HS-5 (cell line): ENCODE measurements at places on chromosomes 7 and 10.

GRCh38 chr7:86908948-86909347 is 150.5 kb downstream of the ELAPOR2 start:
- no peak for DNase-seq

DNA sequence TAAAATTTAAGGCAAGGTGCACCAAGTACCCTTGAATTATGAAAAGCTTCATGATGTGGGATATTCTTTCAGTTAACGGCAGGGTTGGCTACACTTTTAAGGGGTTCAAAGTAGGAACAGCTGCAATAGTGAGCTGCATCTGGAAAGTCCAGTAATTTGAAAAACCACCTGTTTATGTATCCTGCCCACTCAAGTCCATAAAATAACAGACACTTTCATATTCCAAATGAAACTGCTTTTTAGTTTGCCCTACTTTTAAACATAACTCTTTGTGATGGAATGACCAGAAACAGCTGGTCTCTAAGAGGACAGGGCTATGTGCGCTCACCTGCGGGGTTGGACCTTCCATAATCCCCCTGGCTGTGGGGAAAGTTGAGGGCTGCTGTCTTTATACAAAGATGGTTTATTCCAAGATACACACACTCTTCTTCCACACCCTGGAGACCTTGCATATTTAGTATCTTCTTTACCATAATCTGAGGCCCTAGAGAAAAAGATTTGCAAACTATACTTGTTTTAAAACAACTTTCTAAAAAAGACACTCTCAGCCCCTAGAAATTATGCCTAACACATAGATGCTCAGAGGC is 7.4 kb downstream of the CAV1 start:
- no peak for DNase-seq

- DNase-seq, result no peak
Observed at GRCh38 chr7:120856621-120857352, 1.2 kb downstream of the TSPAN12 start.

- DNase-seq, result no peak
Observed at GRCh38 chr10:50928190-50928552, 42.7 kb upstream of the A1CF start.

- DNase-seq, result no peak
Observed at GRCh38 chr7:1237704-1238255, 5.1 kb downstream of the UNCX start.

GRCh38 chr7:105389088-105389650 is 448 bp upstream of the SRPK2 start:
- DNase-seq, result no peak

DNA sequence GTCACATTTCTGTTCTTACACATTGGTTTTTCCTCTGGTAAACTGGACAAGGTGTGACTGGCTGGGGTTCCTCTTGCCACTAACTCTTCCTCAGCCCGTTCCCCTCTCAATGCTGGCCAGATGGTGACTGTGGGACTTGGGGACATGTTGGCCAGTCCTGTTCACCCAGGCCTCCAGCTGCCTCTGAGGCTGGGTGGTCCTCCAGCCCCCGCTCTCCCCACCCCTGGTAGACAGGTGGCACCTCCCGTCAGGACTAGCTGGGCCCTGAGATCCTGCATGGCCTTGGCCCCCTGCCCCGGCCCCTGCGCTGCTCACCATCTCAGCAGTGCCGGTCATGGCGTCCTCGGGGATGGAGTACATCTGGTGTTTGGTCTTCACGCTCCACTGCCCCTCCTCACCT is 10.8 kb upstream of the MYL7 start:
- no peak for DNase-seq

GRCh38 chr7:88226886-88227516 is 7.2 kb upstream of the SRI start:
- peak; percentile 92 for DNase-seq

- DNase-seq, result no peak
Observed at GRCh38 chr10:6230315-6230714, 27.6 kb downstream of the PFKFB3 start.

GRCh38 chr10:112137154-112137987 is 46.2 kb downstream of the GPAM start:
- DNase-seq, result peak; percentile 30

DNA sequence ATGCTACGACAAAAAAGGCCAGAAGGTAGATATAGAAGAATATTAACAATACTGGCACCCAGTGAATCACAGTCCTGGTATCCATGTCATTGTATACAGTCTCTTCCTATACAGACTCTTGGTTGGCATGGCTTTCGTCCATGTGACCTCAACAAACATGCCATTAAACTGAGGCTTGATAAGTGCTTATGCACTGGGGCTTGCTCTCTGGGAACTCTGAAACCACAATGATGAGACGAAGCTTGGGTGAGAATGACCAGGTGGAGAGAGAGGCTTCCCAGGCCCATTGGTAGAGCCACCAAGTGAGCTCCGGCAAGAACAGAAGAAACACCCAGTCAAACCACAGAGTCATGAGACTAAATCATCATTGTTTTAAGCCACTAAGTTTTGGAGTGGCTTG is 33.2 kb downstream of the PNPLA8 start:
- DNase-seq, result no peak

DNA sequence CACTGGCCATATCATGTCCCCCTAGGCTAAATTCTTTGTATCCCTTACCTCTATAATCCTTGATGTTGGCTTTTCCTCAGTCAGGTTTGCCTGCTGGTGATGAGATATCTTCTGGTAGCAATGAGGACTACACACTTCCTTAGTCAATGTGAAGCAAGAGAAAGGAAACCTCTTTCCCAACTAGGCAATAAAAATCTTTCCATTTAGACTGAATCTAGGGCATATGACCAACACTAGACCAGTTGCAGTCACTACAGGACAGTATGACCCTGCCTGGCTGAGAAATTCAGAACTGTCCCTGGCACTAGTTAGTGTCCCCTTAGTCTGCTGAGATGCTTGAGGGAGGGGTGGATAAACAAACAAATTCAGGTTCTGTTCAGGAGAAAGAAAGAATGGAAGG is 142.6 kb downstream of the RNLS start:
- no peak for DNase-seq

- DNase-seq, result no peak
Observed at GRCh38 chr10:1356349-1356748, 300.2 kb downstream of the WDR37 start.

GRCh38 chr7:73820013-73820412 is 10.8 kb upstream of the CLDN4 start:
- no peak for DNase-seq

DNA sequence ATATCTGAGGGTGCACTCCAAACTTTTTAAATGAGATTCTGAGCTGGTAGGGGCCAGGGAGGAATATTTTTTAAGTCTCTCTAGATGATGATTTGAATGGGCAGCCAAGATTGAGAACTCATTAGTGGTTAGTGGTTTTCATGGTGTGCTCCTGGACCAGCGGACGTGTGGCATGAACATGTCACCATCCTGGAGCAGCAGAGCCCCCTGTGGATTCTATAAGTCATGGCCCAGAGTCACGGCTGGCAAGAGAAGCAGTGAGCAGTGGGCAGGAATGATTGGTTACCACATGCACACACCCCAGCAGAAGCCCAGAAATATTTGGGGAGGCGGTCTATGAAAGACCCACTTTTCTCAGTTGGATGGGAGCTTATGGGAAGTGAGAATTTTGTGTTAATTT is 21.2 kb upstream of the UCN3 start:
- no peak for DNase-seq

GRCh38 chr7:6226194-6226799 is 46.1 kb downstream of the CYTH3 start:
- peak; percentile 84 for DNase-seq

GRCh38 chr10:93816123-93816747 is 58.5 kb downstream of the LGI1 start:
- DNase-seq, result no peak

GRCh38 chr10:7986851-7987250 is 67.6 kb upstream of the GATA3 start:
- DNase-seq, result no peak

- DNase-seq, result no peak
Observed at GRCh38 chr7:141600168-141601006, 49.2 kb downstream of the AGK start.

GRCh38 chr7:72272479-72272878 is 139.7 kb downstream of the CALN1 start:
- DNase-seq, result no peak

- no peak for DNase-seq
Observed at GRCh38 chr10:29465384-29465783, 169.4 kb downstream of the SVIL start.

GRCh38 chr7:121714559-121715303 is 158.2 kb upstream of the PTPRZ1 start:
- DNase-seq, result no peak

- no peak for DNase-seq
Observed at GRCh38 chr7:28301148-28301641, 111.1 kb upstream of the CREB5 start.

- no peak for DNase-seq
Observed at GRCh38 chr10:95987685-95988426, 55.5 kb upstream of the CCNJ start.

GRCh38 chr7:103919272-103919868 is 70.1 kb downstream of the RELN start:
- no peak for DNase-seq

DNA sequence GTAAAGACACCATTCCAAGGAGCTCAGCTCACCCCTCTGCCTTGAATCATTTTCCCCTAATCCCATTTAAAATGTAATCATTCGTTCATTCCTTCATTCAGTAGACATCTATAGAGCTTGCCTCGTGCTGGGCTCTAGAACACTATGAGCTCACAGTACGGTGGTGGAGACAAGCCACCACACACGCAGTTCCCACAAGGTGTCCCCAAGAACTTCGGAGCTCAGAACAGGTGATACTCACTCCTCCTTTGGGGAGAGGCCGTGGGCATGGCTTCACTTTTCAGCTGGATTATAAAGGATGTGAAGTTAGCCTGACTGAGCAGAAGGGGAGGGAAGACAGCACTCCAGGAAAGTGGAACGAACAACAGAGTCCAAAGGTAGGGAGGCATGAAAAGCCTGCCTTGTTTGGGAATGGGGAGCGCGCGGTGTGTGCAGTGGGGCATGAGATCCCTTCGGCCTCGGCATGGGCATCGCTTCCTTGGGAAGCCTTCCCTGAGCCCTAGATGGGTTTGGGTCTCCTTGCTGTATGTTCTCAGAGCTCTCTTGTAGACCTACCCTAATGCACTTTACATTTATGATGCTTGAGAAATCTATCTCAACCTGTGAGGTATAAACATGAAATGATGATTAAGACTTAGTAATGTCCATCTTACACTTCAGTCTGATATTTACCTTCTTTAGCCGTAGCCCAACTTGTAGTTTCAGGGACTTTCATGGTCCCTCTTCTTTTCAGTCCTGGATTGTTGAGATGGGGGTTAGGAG is 809 bp upstream of the OGA start:
- DNase-seq, result no peak

GRCh38 chr10:97058521-97058920 is 127.2 kb downstream of the SLIT1 start:
- no peak for DNase-seq
